ENCODE measurements at places on chromosomes 2 and 18.

GRCh38 chr2:194346193-194346592, 1310.8 kb upstream of the SLC39A10 start:
- no peak for DNase-seq

DNA sequence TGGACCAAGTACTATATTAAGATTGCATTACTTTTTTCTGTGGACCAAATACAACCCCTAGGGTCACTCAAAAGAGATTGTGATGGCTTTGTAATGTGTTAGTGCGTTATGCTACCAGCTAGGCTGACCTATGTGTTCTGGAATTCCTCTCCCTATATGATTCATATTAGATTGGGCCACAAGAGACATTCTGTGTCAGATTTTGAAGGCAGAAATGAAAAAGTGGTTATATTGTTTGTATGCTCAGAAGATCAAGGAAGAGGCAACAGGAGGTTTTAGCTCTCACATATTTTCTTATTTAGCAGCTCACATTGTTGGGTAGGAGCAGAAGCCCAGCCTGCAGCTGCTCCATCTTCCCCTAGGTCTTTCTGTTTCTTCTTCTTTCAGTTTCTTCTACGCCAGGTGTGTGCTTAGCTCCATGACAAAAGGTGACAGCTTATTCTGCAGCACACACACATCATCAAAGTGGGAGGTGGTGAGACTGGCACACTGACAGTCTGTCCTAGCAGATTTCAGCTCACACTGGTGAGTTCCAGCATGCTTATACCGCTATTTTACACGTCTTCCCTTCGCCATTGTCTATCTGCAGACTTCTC, 156.8 kb upstream of the UBE2E3 start:
- peak; percentile 82 for DNase-seq

- no peak for DNase-seq
Observed at GRCh38 chr18:34841891-34842290, 131.8 kb downstream of the DTNA start.

- DNase-seq, result no peak
Observed at GRCh38 chr2:232523402-232523681, 2.6 kb upstream of the CHRND start.

- peak; percentile 13 for DNase-seq
Observed at GRCh38 chr2:142290931-142291330, 160.1 kb upstream of the LRP1B start.

DNA sequence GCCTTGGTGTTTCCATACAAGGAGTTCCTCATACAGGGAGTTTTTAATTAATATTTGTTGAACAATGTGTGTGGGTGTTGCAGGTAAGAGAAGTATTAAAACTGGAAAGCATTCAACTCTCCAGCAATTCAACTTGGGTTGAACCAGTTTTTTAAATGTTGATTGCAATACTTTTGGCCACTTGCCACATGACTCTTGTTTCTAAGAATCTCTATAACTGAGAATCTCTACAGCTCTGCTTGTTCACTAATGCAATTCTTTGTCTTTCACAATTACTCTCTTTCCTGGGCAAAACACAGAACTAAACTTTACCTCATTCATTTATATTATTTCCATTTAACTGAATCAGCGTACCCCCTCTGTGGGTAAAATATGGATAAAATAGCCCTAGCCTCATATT, 429.4 kb downstream of the ARHGAP15 start:
- DNase-seq, result peak; percentile 80

DNA sequence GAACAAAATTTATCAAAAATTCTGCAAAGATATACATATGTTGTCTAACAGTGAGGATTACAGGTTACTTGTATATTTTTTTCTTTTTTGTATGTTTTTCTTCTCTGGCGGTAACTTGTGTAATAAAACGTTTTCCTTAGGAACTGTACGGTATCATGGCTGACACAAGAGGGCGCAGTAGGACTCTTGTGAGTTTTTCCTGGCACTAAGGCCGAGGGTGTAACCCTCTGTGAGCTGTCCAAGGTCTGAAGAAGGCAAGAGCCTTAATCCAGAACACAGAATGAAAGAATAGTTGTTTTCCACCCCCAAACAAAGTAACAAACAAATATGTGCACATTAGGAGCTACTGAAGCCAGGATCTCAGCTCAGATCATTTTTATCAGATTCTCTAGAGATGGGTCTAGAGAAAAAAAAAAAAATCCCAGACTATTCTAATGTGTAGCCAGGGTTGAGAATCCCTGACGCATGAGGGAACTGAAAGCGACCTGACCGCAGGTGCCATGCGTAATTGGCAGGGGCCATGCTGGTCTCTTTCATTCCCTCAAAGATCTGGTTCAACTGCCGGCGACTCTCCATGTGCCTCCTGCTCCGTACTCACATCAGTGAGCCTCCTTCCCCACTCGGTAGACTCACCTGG, 27.0 kb downstream of the TMEM200C start:
- peak; percentile 80 for DNase-seq

DNA sequence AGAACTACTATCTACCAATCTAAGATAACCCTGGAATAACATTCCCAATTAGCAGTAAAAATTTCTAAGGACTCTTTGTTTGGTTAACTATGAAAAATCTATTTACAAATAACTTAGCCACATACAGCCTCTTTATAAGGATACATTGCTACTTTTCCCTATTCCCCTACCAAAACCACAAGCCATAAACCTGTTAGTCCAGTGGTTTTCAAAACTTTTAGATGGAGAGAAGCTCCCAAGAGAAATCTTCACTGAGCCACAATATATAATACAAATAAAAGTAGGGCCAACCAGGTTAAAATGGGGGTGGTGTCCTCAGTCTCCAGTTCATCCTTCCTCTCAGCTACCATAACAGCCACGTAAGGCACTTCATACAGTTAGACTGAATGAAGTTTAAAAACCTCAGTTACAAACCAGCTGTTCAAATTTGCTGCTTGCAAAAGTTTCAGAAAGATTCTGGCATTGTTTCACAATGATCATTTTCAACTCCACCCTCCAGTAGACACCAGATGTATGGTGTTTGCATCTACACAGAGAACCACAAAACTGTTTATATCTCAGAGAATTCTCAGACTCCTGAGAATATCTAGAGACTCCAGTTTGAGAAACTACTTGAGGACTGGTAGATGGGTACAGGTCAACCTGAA, 26.0 kb downstream of the SOS1 start:
- DNase-seq, result peak; percentile 11

DNA sequence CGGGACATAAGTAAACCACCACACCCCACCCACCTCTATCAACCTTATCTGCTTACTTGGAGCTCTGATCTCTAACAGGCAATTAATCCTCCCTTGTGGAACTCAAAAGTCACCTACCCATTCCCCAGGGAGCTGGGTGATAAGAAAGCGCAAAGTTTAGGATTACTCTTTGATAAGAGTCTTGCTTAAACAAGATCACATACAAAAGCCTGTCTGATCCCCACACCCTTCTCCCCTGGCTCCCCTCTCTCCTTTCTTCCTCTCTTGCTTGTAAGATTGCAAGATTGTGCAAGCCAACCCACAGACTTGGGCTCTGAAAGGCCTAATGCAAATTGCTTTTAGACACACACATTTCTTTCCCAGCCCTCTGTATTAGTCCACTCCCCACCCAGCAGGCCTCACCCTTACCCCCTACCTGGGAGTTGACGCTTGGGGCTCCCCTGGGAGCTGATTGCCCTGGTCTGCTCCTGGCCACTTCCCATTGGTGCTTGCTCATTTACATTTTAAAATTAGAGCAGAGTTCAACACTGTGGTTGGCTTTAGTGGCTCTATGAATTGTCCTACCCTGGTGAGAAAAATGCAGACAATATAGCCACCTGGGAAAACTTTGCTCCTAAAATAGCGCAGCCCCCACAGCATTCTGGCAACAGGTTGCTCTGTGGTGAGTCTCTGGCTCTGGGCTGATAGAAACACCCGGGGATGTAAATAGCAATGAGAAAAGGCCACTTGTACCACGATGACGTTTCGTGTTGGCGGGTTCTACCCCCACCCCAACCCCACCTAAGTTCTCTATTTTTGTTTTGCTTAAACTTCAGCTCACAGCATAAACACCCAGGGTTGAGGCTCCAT, 92.8 kb upstream of the MSH2 start:
- peak; percentile 48 for DNase-seq

- peak; percentile 74 for DNase-seq
Observed at GRCh38 chr2:107025869-107026380, 140.0 kb upstream of the ST6GAL2 start.

DNA sequence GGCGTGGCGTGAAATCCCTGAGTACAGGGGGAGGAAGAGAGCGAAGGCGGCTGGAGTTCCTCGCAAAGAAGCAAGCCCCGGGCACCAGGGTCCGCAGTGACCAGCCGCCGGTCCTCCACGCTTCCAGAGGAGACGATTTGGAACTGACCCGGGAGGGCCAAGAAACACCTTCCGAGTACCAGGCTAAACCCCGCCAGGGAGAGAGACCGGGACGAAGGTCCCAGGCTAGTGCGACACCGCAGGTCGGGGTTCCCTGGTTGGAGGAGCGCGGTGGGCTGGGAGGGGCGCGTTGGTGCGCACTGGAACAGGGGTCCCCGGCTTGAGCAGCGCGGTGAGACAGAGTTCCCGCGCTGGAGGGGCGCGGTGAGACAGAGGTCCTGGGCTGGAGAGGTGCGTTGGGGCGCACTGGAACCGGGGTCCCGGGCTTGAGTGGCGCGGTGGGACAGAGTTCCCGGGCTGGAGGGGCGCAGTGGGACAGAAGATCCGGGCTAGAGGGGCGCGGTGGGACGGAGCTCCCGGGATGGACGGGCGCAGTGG, 901 bp downstream of the WDFY1 start:
- DNase-seq, result no peak

- peak; percentile 68 for DNase-seq
Observed at GRCh38 chr2:158509928-158510797, 53.4 kb downstream of the PKP4 start.

GRCh38 chr2:206876216-206876860, 63.0 kb upstream of the CPO start:
- no peak for DNase-seq

DNA sequence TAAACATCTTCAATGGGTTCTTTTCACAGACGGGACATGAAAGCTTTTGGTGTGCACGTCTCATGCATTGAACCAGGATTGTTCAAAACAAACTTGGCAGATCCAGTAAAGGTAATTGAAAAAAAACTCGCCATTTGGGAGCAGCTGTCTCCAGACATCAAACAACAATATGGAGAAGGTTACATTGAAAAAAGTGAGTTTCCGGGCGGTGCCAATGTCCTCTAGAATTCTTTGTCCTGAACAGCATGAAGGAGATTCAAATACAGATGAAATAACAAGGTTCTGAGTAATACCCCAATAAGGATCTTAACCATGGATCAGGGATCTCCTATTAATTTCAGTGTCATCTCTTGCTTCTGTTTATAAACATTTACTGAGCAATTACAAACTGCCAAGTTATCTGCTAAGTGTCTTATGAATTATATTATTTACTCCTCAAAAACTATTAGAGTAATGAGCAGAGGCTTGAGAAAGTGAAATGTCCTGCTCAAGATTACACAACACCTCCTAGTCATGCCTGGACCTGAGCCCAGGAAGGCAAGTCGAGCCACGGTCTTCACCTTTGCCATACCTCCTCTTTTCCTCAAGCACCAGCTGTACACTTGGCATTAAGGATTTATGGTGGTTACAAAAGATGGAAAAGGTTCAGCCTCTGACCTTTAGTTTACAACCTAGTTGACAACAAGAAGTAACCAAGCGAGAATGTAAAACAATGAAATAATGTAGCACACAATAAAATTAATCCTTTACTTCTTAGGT, 22.6 kb downstream of the DHRS9 start:
- DNase-seq, result peak; percentile 9

GRCh38 chr2:240482141-240482540, 46.7 kb downstream of the GPC1 start:
- DNase-seq, result no peak

- DNase-seq, result no peak
Observed at GRCh38 chr2:241130316-241130715, 19.0 kb downstream of the PASK start.

DNA sequence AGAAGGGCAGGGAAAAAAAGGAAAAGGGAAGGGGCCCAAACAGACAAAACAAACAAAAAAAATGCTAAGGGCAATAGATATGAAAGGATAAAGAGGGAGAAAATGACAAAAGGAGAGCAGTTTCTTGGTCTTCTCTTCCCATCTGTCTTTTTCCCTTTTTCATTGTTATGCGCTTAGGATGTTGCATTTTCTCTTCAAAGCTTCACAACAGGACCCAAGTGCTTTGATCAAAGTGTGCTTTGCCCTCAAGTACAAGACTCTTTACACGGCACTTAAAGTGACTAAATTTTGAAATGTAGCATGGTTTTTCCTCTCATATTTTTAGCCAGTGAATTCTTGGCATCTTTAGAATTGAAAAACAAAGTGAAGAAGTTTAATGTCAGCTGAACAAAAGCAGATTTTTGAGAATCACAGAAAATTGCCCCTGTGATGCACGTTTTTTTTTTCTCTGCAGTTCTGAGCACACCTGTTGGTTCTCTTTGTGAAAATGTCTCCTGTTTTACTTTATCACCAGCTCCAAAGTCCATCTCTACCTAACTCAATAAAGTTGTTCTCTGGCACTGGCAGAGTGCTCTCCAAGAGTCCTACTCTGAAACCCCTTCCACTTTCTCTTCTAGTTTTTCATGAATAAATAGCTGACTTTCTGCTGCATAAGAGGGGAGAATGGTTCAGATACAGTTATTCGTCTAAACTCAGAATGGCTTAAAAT, 126.6 kb downstream of the KCNH7 start:
- no peak for DNase-seq

GRCh38 chr2:24429197-24430074, 61.6 kb upstream of the NCOA1 start:
- peak; percentile 85 for DNase-seq

GRCh38 chr18:47204908-47205522, 28.9 kb upstream of the IER3IP1 start:
- peak; percentile 33 for DNase-seq

- DNase-seq, result no peak
Observed at GRCh38 chr2:128520791-128521190, 202.1 kb upstream of the HS6ST1 start.

- DNase-seq, result no peak
Observed at GRCh38 chr2:47359375-47359868, 43.5 kb upstream of the MSH2 start.

GRCh38 chr2:192184349-192184748, 10.4 kb downstream of the TMEFF2 start:
- DNase-seq, result no peak

DNA sequence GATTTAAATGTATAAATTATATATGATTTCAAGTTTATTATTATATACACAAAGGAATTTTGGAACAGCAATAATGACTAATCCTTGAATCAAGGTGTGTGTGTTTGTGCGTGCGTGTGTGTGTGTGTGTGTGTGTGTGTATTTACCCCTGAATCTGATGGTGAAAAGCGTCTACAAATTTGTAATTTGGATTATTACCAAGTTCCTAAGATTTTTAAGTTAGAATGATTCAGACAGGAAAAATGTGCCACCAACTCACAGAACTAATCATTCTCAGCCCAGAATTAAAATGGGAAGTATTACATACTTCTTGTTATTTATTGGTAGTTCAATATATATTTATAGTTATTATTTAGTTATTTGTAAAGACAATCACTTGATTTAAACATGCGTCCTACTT, 12.3 kb downstream of the CALCRL start:
- DNase-seq, result peak; percentile 53

All from fibroblast of skin of right biceps (primary cell).